Activated CD8-positive, alpha-beta T cell treated with anti-CD3 and anti-CD28 coated beads, Interleukin-2, amount 10 ng/mL, durations not matched to agents 7 days and 5 days (primary cell): ENCODE measurements at places on chromosomes 1 and 21. TPM values are rescaled to one million over a fixed set of nuclear protein-coding genes. Genes with fewer than 3 reads are reported as not detected.
A peak's percentile ranks its signal among the peaks of the same experiment; 100 is the strongest.

- DNase-seq: no peak
- peaks cover 32% of the 10 kb centered on the region for H3K27me3 ChIP-seq
- peaks cover 9% of the 10 kb centered on the region for H3K36me3 ChIP-seq
Measured at GRCh38 chr1:206768472-206769303, 1.9 kb upstream of the IL19 start.

DNA sequence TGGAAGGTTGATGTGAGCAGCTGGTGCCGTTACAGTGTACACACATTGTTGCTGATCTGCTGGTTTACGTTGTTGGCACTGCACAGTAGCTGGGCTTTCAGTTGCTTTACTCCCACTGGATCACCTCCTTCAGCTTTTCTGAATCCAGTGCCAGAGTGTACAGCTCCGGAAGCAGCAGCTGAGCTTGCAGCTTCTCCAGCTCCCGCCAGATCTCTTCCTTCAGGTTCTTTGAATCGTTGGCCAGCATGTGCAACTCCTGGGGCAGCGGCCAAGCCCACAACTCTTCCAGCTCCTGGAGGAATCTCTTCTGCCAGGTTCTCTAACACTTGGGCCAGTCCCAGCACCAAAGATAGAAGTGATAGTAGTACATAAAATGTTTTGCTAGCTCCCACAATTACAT lies 149.7 kb upstream of the RRP15 start:
- no peak overlapping the region for H3K4me3 ChIP-seq
- no peak for DNase-seq
- H3K27me3 ChIP-seq: no peaks in the 10 kb centered on the region
- H3K36me3 ChIP-seq: no peaks in the 10 kb centered on the region
- H3K4me1 ChIP-seq: no peaks in the 10 kb centered on the region

DNA sequence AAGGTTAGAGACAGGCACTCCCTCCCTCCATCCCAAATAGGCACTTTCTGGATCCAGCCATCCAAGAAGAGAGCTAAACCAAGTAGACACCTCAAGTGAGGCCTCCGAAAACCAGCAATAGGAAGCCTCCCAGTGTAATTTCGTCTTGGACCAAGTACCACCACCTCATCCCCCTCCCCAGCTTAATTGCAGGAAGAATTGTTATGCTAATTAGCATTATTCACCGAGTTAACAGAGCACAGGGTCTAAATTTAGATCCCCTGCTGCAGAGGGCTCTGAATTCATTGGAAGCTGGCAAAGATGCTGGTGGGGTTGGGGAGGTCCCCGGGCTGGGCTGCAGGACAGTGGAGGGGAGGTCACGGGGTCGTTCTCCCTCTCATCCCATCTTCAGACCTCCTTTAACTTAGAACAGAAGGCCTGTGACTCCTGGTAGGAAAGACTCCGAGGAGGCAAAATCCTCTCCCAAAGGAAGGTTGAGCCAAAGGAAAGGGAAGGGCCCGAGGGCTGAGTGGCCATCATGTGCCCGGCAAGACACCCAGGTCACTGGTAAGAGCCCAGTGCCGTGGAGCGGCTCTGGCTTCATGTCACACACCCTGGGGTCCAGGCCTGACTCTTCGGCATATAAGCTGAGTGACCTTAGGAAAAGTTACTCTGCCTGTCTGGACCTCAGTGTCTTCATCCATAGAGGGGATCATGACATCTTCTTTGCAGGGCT lies 209.2 kb upstream of the GRIK3 start:
- H3K4me3 ChIP-seq: no peak overlapping the region
- H3K36me3 ChIP-seq: no peaks in the 10 kb centered on the region
- no peak overlapping the region for H3K27ac ChIP-seq
- H3K27me3 ChIP-seq: peaks cover 3% of the 10 kb centered on the region
- no peaks in the 10 kb centered on the region for H3K4me1 ChIP-seq

GRCh38 chr21:38743772-38744529 lies 61.8 kb upstream of the ETS2 start:
- H3K4me3 ChIP-seq: no peak overlapping the region
- no peaks in the 10 kb centered on the region for H3K36me3 ChIP-seq
- H3K27ac ChIP-seq: no peak overlapping the region
- H3K27me3 ChIP-seq: no peaks in the 10 kb centered on the region
- no peak for DNase-seq

- no peaks in the 10 kb centered on the region for H3K4me1 ChIP-seq
- no peaks in the 10 kb centered on the region for H3K27me3 ChIP-seq
- H3K4me3 ChIP-seq: no peak overlapping the region
- no peak overlapping the region for H3K27ac ChIP-seq
Measured at GRCh38 chr1:240284656-240285414, 193.2 kb downstream of the FMN2 start.

DNA sequence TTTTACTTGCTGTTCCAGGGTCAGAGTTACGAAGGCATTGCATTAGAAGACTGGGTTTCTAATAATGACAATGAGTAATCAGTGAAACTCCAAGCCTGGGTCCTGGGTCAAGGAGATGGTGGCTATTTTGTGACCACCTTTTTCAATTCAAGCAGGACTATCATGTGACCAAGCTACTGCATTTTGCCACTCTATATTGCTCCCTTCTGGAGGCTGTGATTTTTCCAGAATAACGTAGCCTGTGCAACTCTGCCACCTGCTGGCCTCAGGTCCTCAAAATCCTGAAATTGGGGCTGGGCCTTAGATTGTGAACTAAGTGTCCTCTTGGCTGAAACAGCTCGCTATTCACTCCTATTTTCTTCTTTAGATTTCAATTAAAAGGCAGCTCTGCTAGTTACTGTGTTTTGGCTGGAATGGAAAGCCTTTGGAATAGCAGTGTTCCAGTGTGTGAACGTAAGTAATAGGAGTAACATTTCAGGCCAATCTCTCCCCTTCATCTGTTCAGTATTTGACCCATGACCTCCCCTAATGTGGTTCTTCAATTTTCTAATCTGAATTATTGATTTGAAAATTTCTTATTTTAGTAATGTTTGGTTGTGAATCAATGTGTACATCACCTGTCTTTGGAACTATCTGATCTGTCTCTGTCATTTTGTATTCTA lies 52.9 kb upstream of the CD46 start:
- H3K4me3 ChIP-seq: no peak overlapping the region
- H3K4me1 ChIP-seq: no peaks in the 10 kb centered on the region
- peak; percentile 55 for DNase-seq
- peaks cover 12% of the 10 kb centered on the region for H3K27me3 ChIP-seq

The NPPA gene
- total RNA-seq: not detected

GRCh38 chr1:167220537-167221125 lies at the start of gene POU2F1:
Gene POU2F1, plus strand, starts transcription at chr1:167220886. Its CDS starts 12 bp downstream, at chr1:167220898.
- peaks cover 30% of the 10 kb centered on the region for H3K4me1 ChIP-seq
- peaks cover 8% of the 10 kb centered on the region for H3K36me3 ChIP-seq
- peak within 1 kb of the TSS; percentile 91 for H3K4me3 ChIP-seq
- peak within 1 kb of the TSS; percentile 95 for H3K27ac ChIP-seq
- DNase-seq: peak; percentile 99

- DNase-seq: no peak
- no peaks in the 10 kb centered on the region for H3K4me1 ChIP-seq
- H3K36me3 ChIP-seq: no peaks in the 10 kb centered on the region
Measured at GRCh38 chr21:29557200-29557599, 258.5 kb downstream of the BACH1 start.

The CHIT1 gene
- total RNA-seq: 0.39 TPM

The TRIM67 gene
- total RNA-seq: not detected

DNA sequence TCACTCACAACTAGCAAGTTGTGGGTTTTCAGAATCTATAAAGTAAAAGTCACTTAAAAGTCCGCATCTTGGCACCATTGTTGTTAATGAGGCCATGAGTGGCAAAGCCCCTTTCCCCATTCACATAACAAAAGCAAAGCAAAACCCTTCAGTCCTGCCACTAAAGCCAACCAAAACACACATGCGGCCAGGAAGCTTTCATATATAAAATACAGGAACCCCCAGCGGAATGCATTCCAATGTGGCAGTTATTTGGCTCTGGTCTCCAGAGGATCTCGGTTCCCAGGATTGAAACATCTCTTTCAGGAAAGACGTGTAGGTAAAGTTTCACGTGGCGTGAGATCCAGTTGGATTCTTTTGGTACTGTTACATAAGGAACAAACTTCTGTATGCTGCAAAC lies 2.5 kb upstream of the LBR start:
- no peak for DNase-seq
- H3K4me3 ChIP-seq: no peak overlapping the region
- H3K36me3 ChIP-seq: peaks cover 14% of the 10 kb centered on the region
- peaks cover 28% of the 10 kb centered on the region for H3K4me1 ChIP-seq
- peaks cover 8% of the 10 kb centered on the region for H3K27me3 ChIP-seq

The MXRA8 gene
- not detected for total RNA-seq

GRCh38 chr1:66944330-66945274 lies 19.8 kb downstream of the MIER1 start:
- no peak overlapping the region for H3K4me3 ChIP-seq
- peaks cover 40% of the 10 kb centered on the region for H3K4me1 ChIP-seq
- DNase-seq: no peak

The C1orf115 gene
- total RNA-seq: 0.08 TPM

The KTI12 gene
- total RNA-seq: 15.2 TPM

- peak overlapping the region; percentile 73 for H3K27ac ChIP-seq
- DNase-seq: peak; percentile 32
- H3K27me3 ChIP-seq: no peaks in the 10 kb centered on the region
- peaks cover 24% of the 10 kb centered on the region for H3K4me1 ChIP-seq
- H3K36me3 ChIP-seq: peaks cover 9% of the 10 kb centered on the region
Measured at GRCh38 chr1:59071289-59071688, 225.6 kb upstream of the FGGY start.

The XCL1 gene
- 41.8 TPM for total RNA-seq

GRCh38 chr1:76501586-76502219 lies 365.6 kb upstream of the ST6GALNAC5 start:
- no peak overlapping the region for H3K27ac ChIP-seq
- DNase-seq: no peak
- H3K27me3 ChIP-seq: no peaks in the 10 kb centered on the region
- H3K4me3 ChIP-seq: no peak overlapping the region
- no peaks in the 10 kb centered on the region for H3K36me3 ChIP-seq

DNA sequence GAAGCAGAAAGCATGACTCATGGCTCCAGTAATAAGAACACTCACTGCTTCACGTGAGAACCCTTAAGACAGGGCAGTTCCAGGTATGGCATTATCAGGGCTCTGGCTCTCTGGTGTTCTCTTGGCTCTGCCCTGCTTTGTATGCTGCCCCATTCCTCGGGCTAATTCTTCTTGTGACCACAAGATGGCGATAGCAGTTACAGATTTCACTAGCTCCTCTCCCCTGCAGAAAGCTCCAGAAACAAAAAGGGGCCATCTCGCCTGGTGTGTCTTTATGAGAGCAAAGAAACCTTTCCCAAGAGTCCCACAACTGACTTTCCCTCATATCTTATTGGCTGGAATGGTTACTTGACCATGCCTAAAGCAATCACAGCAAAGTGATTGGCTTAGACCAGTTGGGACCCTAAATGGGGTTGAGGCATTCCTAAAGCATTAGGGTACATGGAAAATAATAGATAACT lies 60.1 kb downstream of the F3 start:
- no peak overlapping the region for H3K27ac ChIP-seq
- H3K27me3 ChIP-seq: no peaks in the 10 kb centered on the region
- peaks cover 9% of the 10 kb centered on the region for H3K36me3 ChIP-seq
- H3K4me3 ChIP-seq: no peak overlapping the region

- H3K27ac ChIP-seq: no peak overlapping the region
- H3K4me3 ChIP-seq: no peak overlapping the region
- DNase-seq: no peak
- H3K4me1 ChIP-seq: peaks cover 4% of the 10 kb centered on the region
- no peaks in the 10 kb centered on the region for H3K27me3 ChIP-seq
- H3K36me3 ChIP-seq: peaks cover 8% of the 10 kb centered on the region
Measured at GRCh38 chr1:43396059-43396458, 6.4 kb downstream of the SZT2 start.

The NPHS2 gene
- not detected for total RNA-seq

GRCh38 chr1:37338658-37339057 lies 135.7 kb upstream of the ZC3H12A start:
- no peaks in the 10 kb centered on the region for H3K27me3 ChIP-seq
- H3K36me3 ChIP-seq: no peaks in the 10 kb centered on the region
- no peak for DNase-seq
- no peaks in the 10 kb centered on the region for H3K4me1 ChIP-seq
- no peak overlapping the region for H3K4me3 ChIP-seq

The TDRD10 gene
- total RNA-seq: not detected

The NLRP3 gene
- 4.7 TPM for total RNA-seq

- DNase-seq: no peak
Measured at GRCh38 chr1:231966983-231967382, 340.4 kb downstream of the DISC1 start.

The CYP4A11 gene
- not detected for total RNA-seq

The LUZP1 gene
- 16.0 TPM for total RNA-seq

DNA sequence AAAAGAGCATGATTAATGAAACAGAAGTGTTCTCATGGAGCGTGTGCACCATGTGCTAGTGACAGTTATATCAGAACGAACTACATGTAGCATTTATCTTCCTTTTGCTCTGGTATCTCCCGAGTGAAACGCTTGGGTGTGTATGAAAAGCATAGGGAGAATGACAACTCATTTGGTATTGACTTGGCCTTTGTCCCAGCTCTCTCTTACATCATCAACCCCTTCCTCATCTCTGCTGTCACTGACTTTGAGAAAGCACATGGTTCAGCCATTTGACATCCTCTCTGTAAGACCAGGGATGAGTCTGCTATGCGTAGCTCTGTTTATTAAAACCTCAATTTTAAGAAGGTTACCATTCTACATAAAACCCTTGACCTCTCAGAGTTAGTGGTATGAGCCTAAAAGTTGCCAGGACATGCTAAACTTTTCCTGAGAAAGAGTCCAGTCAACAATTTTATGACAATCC lies 201.0 kb downstream of the NRIP1 start:
- H3K27me3 ChIP-seq: no peaks in the 10 kb centered on the region
- H3K4me1 ChIP-seq: peaks cover 3% of the 10 kb centered on the region
- H3K27ac ChIP-seq: no peak overlapping the region
- H3K4me3 ChIP-seq: no peak overlapping the region
- no peak for DNase-seq
- H3K36me3 ChIP-seq: no peaks in the 10 kb centered on the region

The OR6K2 gene
- total RNA-seq: not detected

DNA sequence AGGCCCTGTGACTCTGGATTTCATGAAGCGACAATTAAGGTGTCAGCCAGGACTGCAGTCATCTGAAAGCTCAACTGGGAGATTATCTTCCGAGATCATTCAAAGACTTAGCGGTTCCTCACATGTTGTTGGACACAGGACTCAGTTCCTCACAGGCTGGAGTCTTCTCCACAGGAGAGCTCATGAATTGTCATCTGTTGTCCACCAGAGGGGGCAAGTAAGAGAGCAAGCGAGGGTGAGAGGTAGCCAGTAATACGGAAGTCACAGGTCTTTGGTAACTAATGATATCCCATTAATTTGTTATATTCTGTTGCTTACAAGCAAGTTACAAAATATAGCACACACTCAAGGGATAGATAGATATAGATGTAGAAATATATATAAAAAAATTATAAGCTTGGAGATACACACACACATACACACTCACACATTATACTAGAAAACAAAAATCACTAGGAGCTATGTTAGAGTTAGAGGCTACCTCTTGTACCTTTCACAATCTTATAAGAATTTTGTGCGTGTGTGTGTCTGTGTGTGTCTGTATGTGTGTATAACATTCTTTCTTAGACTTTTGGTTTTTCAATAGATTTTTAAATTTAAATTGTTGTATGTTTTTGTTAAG lies 1695.3 kb downstream of the BRINP3 start:
- H3K4me1 ChIP-seq: no peaks in the 10 kb centered on the region
- DNase-seq: no peak
- H3K36me3 ChIP-seq: no peaks in the 10 kb centered on the region
- H3K4me3 ChIP-seq: no peak overlapping the region
